ENCODE measurements at places on chromosomes 3 and 15. TPM values are rescaled to one million over a fixed set of nuclear protein-coding genes. Genes with fewer than 3 reads are reported as not detected.
A peak's percentile ranks its signal among the peaks of the same experiment; 100 is the strongest.

Gene PRKCD
- 5.2 TPM for total RNA-seq

GRCh38 chr3:47522082-47522987, 8.8 kb upstream of the ELP6 start:
- peak; percentile 74 for DNase-seq

Gene ESYT3
- 3.2 TPM for total RNA-seq

Gene CFAP100
- not detected for total RNA-seq

- DNase-seq = no peak
Measured at GRCh38 chr3:182315313-182315712, 478.0 kb upstream of the ATP11B start.

Gene ITIH4
- 3.3 TPM for total RNA-seq

DNA sequence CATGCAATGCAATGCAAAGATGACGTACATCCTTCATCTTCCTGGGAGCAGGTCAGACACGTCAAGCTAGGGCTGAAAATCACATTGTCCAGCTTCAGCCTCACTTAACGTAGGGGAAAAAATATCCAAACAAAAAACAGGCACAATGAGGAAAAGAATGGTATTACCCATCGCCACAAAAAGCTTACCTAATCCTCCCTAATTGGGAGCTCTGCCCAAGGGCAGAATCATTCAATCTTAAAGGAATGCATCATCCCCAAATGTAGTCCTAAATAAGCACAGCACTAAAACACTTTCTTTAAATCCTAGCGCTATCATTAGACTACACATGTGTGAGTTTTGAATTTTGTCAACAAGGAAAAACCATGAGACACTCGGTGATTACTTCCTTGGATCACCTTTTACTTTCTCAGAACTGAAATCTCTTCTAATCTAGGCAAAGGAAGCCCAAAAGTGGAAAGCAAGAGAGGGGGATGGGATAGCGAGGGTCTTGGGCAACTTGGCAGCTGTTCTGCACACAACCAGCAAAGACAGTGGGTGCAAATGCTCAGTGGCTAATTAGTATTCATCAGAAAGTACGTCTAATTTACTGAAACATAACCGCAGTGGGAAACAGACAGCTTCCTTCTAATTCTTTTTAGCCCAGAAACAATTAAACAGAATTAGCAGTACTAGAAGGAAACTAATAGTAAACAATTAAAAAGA, 87.4 kb downstream of the ADAMTS9 start:
- no peak for DNase-seq

Gene MYEF2
- total RNA-seq = 22.2 TPM

DNA sequence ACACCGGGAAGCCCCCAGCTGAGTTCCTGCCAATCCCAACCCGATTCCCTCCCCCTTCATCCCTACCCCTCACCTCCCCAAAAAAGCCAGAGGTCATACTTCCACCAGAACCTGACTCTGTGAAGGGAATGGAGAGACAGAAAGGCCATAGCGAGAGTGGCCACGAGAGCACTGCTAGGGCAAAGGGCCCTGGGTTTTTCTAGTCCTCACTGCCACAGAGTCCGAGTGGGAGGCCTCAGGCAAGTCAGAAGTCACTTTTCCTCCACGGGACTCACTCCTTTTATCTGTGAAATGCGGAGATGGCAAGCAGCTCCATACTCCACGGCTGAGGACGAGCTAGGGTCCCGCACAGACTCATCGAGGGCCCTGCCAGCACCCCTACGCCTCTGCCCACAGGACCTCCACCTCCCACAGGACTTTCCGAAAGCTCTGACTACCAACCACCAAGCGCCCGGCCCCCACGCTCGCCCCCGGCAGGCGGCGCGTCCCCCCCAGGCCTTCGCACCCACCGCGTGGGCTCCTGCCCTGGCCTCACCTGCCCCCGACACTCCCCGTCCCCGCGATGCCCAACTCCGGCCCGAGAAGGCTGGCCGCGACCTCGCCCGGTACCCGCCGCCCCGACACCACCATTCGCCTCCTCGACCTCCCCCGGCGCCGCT, 792 bp downstream of the ATP13A3 start:
- DNase-seq = no peak

DNA sequence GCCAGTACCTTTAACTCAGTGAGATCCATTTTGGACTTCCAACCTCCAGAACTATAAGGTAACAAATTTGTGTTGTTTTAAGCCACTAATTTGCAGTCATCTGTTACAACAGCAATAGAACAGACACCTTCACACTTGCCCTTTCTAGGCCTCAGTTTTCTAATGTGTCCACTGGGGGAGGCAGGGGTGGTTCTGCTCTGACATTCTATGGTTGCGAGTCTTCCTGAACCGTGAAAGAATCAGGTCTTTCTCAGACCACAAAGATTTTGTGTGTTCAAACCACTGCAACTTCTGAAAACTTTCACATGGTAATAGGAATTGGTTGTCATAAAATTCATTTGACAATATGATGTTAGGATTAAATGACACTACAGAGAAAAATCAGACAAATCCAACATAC, 26.8 kb upstream of the CSTA start:
- no peak for DNase-seq

- peak; percentile 35 for DNase-seq
Measured at GRCh38 chr3:150370122-150370602, 37.9 kb upstream of the TSC22D2 start.

DNA sequence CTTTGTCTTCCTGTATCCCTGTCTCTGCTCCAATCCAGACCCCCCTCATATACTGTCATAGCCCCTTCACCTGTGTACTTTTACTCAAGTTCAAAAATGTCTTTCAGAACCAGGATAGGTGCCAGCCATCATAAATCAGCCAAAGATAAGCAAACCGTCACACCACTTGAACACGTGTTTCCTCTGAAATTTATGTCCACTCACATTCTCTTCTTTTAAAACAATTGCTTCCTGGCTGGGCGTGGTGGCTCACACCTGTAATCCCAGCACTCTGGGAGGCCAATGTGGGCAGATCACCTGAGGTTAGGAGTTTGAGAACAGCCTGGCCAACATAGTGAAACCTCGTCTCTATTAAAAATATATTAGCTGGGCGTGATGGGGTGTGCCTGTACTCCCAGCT, 74.1 kb downstream of the IGF2BP2 start:
- no peak for DNase-seq

Gene IL5RA
- total RNA-seq = 0.69 TPM

Gene RTP1
- not detected for total RNA-seq

Gene OXTR
- 1.6 TPM for total RNA-seq

GRCh38 chr3:8656240-8656639, 11.6 kb upstream of the SSUH2 start:
- DNase-seq = no peak

DNA sequence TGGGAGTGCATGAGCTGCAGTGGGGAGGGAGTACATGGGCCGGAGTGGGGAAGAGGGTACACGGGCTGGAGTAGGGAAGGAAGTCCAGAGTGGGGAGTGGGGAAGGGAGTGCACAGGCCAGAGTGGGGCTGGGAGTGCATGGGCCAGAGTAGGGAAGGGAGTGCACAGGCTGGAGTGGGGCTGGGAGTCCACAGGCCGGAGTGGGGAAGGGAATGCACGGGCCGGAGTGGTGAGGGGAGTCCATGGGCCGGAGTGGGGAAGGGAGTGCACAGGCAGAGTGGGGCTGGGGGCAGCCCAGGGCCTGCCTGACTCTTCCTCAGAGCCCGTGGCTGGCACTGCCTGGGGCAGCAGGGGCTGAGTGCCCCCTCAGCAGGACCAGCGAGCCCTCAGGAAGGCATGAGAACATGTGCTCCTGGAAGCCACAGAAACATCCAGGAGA, 40.7 kb downstream of the KLF15 start:
- no peak for DNase-seq

GRCh38 chr15:57972864-57973263, 92.6 kb downstream of the ALDH1A2 start:
- DNase-seq = no peak

Gene HIGD2B
- not detected for total RNA-seq

- DNase-seq = no peak
Measured at GRCh38 chr3:33642806-33643205, 75.2 kb downstream of the CLASP2 start.

GRCh38 chr15:86355361-86355760, 275.7 kb downstream of the AGBL1 start:
- no peak for DNase-seq

Gene C2CD4A
- 0.11 TPM for total RNA-seq

GRCh38 chr3:117793622-117794265, 1084.2 kb downstream of the TUSC7 start:
- no peak for DNase-seq

DNA sequence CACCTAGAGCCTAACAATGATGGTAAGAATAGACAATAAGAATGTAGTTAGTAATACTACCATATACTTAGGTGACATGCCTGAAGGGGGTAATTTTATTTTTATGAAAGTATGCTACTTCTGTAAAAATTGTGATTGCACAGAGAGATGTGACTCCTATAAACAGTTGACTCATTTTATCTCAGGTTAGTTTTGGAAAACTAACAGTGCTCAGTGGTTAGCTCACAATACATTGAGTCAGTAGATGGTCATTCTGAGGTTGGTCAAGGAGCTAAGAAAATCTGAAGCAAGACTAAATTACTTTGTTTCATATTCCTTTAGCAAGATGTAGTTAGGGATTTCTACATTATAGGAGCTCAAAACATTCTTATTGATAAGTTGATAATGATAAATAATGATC, 271.0 kb downstream of the EDEM1 start:
- no peak for DNase-seq

Gene PLA2G4F
- 3.1 TPM for total RNA-seq

GRCh38 chr3:102941786-102942185, 507.0 kb downstream of the ZPLD1 start:
- DNase-seq = no peak

DNA sequence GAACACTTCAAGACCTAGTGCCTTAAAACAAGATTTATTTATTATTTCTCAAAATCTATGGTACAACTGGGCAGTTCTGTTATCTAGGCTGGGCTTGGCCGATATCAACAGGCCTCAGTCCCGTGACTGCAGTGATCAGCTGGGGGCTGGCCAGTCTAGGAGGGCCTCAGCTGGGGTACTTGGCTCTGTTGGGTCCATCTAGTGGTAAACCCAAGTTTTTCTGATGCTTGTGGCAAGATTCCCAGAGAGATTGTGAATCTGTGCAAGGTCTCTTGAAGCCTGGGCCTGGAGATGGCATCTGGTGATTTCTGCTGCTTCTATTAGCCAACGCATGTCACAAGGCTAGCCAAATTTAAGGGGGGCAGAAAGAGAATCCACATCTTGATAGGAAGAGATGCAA, 482.4 kb upstream of the SGO1 start:
- DNase-seq = no peak

DNA sequence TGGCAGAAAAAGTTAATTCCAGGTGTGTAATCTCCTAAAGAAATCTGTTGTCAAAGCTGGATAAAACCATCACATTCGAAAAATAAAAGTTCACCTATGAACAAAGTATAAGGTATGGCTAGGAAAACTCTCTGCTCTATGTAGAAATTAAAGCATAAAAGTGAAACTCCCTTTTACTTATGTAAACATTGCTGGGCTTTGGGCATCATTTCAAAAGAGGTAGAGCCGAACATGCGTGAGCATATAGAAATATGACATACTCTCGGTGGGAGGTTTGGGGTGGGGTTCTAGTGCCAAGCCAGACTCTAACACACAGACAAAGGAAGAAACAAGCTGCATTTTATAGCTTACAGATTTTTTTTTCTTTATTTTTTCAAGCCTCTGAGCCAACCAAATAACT, 306.8 kb upstream of the ATP11B start:
- no peak for DNase-seq

- DNase-seq = no peak
Measured at GRCh38 chr3:15989419-15989818, 185.1 kb upstream of the GALNT15 start.

Data from urinary bladder (tissue), 4 donors.